ENCODE measurements at places on chromosomes 5 and 9. TPM values are rescaled to one million over a fixed set of nuclear protein-coding genes. Genes with fewer than 3 reads are reported as not detected.

Gene SPAAR
- total RNA-seq, result not detected

Gene IRX2
- 18.2 TPM for total RNA-seq

Gene NPR3
- total RNA-seq, result not detected

Gene PCDH1
- 12.1 TPM for total RNA-seq

Gene FCN2
- total RNA-seq, result not detected

Gene SPAG8
- total RNA-seq, result 0.58 TPM

Gene SDHA
- total RNA-seq, result 93.9 TPM

Gene ADCY2
- not detected for total RNA-seq

Gene LPAR1
- 30.9 TPM for total RNA-seq

Gene LCN15
- total RNA-seq, result not detected

Gene UBE2QL1
- total RNA-seq, result not detected

Gene C5orf58
- not detected for total RNA-seq

Gene GALNT12
- 0.81 TPM for total RNA-seq

Gene RNF180
- total RNA-seq, result 5.7 TPM

Gene ESM1
- 18.1 TPM for total RNA-seq

Gene ACTBL2
- 0.04 TPM for total RNA-seq

Gene PCSK5
- 1.9 TPM for total RNA-seq

Gene CYLC2
- total RNA-seq, result not detected

Gene PDLIM4
- 115 TPM for total RNA-seq

Gene MRPS30
- total RNA-seq, result 48.6 TPM

Gene LEAP2
- 0.71 TPM for total RNA-seq

Gene CCDC171
- total RNA-seq, result 1.1 TPM

Gene NTMT1
- total RNA-seq, result 70.9 TPM

Gene FCN1
- total RNA-seq, result not detected

Gene ACER2
- total RNA-seq, result 4.0 TPM

Gene DMRT2
- not detected for total RNA-seq

Gene CARTPT
- not detected for total RNA-seq

Gene UAP1L1
- 5.6 TPM for total RNA-seq

Gene IRX1
- 7.5 TPM for total RNA-seq

Gene ZBED3
- 0.82 TPM for total RNA-seq
